CD4-positive, alpha-beta T cell treated with Interleukin-17A for 1 hour (primary cell): ENCODE measurements at places on chromosomes 6 and 20.

DNA sequence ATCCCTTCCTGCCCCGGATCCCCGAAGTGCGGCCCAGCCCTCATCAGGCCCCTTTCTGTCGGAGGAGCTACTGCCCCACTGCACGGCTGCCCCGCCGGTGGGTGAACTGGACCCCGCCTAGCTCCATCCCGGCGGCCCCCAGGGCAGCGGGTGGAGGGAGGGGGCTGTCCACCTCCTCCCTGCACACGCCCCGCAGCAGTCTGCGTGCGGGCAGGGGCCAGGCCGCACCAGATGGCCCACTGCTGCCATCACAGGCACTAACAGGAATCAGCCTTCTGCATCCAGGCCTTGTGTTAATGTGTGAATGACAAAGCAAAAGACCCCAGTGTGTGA lies 54.9 kb upstream of the UNC93A start:
- DNase-seq: no peak

DNA sequence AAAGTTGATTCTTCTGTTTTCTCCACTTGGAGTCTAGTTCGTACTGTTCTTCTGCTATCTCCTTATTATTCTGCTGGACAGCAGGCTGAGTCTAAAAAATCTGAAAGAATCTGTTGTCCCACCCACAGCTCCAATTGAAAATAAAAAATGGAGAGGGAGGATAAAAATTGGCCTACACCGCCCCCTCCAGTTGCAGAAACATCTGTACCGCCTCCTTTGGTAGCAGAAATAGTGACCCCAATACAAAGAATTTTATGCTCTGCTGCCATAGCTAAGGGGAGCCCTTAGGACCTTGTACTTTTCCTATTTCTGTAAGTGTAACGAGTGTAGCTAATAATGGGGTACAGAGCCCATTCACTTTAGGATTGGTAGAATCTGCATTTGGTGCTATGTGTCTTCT lies 4.9 kb upstream of the FKBP1A start:
- no peak for DNase-seq

DNA sequence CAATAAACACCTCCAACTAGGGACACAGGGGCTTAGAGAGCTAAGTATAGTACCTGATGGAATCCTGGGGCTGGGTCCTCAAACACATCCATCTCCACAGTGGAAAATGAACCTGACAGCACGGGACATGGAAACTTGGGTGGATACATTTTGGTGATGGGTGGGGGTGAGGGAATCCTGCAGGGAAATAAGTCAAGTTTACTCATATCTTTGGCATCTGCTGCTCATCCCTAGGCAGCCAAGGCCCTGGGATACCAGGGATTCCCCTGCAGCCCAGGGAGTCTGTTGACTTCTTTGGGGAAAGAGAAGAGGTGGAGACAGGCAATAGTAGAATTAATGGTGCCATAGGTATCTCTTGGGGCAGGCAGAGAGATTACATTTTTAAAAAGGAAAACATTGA lies 6.6 kb downstream of the APOBEC2 start:
- no peak for DNase-seq

GRCh38 chr6:152166497-152166896 lies 359.0 kb downstream of the ESR1 start:
- no peak for DNase-seq

- no peak for DNase-seq
Measured at GRCh38 chr6:141110481-141110880, 1022.2 kb upstream of the GJE1 start.

GRCh38 chr6:156699017-156699421 lies 78.2 kb upstream of the ARID1B start:
- DNase-seq: no peak

GRCh38 chr20:50789968-50790650 lies 4.8 kb upstream of the BCAS4 start:
- no peak for DNase-seq

GRCh38 chr6:4682431-4683097 lies 93.6 kb upstream of the CDYL start:
- DNase-seq: no peak

GRCh38 chr6:5592886-5593519 lies 331.7 kb downstream of the FARS2 start:
- no peak for DNase-seq

DNA sequence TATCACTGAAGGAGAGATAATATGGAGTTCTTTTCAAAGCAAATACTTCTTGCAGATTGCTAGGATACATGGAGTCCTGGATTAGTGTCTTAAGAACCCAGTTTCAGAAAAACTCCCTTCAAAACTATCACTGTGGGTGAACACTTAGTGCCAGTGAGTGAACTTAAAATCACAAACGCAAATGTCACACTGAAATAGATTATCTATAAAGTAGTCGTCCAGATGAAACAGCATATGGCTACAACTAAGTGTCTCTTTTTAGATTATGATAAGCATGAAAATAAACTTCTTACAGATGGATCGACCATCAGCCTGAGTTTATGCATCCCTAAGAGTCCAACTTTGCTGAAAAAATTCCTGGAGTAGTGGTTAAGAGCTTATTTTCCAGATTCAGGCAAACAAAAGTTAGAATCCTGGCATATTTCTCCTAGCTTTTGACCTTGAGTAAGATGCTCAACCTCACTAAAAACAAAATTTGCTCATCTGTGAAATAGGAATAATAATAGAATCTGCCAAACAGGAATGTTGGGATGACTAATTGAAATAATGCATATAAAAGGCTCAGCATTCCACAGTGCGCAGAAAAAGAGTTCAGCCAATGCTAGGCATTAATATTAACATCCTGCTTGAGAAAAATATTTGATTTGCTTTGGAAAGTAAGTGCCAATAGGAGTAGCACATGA lies 70.4 kb downstream of the DOK5 start:
- no peak for DNase-seq
